ENCODE measurements at places on chromosomes 2 and 18. TPM values are rescaled to one million over a fixed set of nuclear protein-coding genes. Genes with fewer than 3 reads are reported as not detected.

Gene KCNG2
- total RNA-seq: not detected

Gene SERPINB13
- not detected for total RNA-seq

Gene MAL
- total RNA-seq: not detected

Gene ANKRD62
- total RNA-seq: not detected

Gene RESP18
- not detected for total RNA-seq

Gene MAPRE2
- total RNA-seq: 32.9 TPM

Gene SERPINB2
- 85.1 TPM for total RNA-seq

Gene LAPTM4A
- total RNA-seq: 131 TPM

Gene SLC30A3
- 0.24 TPM for total RNA-seq

Gene DTNA
- 10.9 TPM for total RNA-seq

Gene KCNF1
- not detected for total RNA-seq

Gene ARHGEF4
- 5.9 TPM for total RNA-seq

Gene SMIM21
- total RNA-seq: not detected

Gene RFTN2
- 0.05 TPM for total RNA-seq

Gene CNGA3
- total RNA-seq: not detected

Gene KCTD1
- total RNA-seq: 63.2 TPM

Gene LTBP1
- total RNA-seq: 13.9 TPM

Gene MTERF4
- 30.8 TPM for total RNA-seq

Gene STPG4
- total RNA-seq: 12.7 TPM

Gene COLEC12
- not detected for total RNA-seq

Gene PARD3B
- 10.1 TPM for total RNA-seq

Gene SAG
- not detected for total RNA-seq

Gene DPYSL5
- total RNA-seq: not detected

Gene KLHL14
- total RNA-seq: 0.07 TPM

Gene SLC35F6
- 36.9 TPM for total RNA-seq

Gene C2orf68
- 39.2 TPM for total RNA-seq

Gene CYP26B1
- total RNA-seq: 5.1 TPM

Gene SLC9A4
- total RNA-seq: 0.12 TPM

Gene C2orf76
- total RNA-seq: 5.5 TPM

Gene TLX2
- total RNA-seq: not detected

Gene ESPNL
- 0.61 TPM for total RNA-seq

Gene TMEM169
- 8.0 TPM for total RNA-seq

Gene SPDYA
- 2.0 TPM for total RNA-seq

Gene KCNJ13
- total RNA-seq: not detected

Measured in Calu3 (cell line).